Cardiac atrium fibroblast (primary cell): ENCODE measurements at places on chromosomes 3 and 15. TPM values are rescaled to one million over a fixed set of nuclear protein-coding genes. Genes with fewer than 3 reads are reported as not detected.

CSPG5 gene
- 0.90 TPM in 1 of 2 replicates, not detected in the other for total RNA-seq

CCDC12 gene
- total RNA-seq, result 11.7 and 31.1 TPM in 2 replicates

PLCH1 gene
- not detected in 2 replicates for total RNA-seq

TTC21A gene
- 0.90 and 1.8 TPM in 2 replicates for total RNA-seq

PLSCR2 gene
- total RNA-seq, result not detected in 2 replicates

PPIB gene
- 958 and 1,197 TPM in 2 replicates for total RNA-seq

PAQR9 gene
- total RNA-seq, result not detected in 2 replicates

BOC gene
- 5.2 and 10.4 TPM in 2 replicates for total RNA-seq

ITIH1 gene
- total RNA-seq, result not detected in 2 replicates

BHLHE40 gene
- 30.5 and 33.9 TPM in 2 replicates for total RNA-seq

EFCAB12 gene
- not detected in 2 replicates for total RNA-seq

GOLGA6L10 gene
- 0.49 TPM in 1 of 2 replicates, not detected in the other for total RNA-seq

GHSR gene
- total RNA-seq, result not detected in 2 replicates

SPTSSB gene
- not detected in 2 replicates for total RNA-seq

WDR6 gene
- total RNA-seq, result 63.9 and 67.6 TPM in 2 replicates

CACNA2D3 gene
- total RNA-seq, result 3.2 TPM in 2 replicates

RETNLB gene
- total RNA-seq, result not detected in 2 replicates

SPINT1 gene
- 0.36 and 0.81 TPM in 2 replicates for total RNA-seq

P2RY12 gene
- total RNA-seq, result not detected in 2 replicates

ISLR2 gene
- 0.16 TPM in 1 of 2 replicates, not detected in the other for total RNA-seq

C15orf61 gene
- total RNA-seq, result 0.54 and 1.6 TPM in 2 replicates

ALS2CL gene
- total RNA-seq, result 0.32 and 1.4 TPM in 2 replicates

ADAMTS9 gene
- total RNA-seq, result 9.7 and 28.2 TPM in 2 replicates

CAND2 gene
- under 0.01 and 0.49 TPM in 2 replicates for total RNA-seq

MYLK gene
- total RNA-seq, result 0.54 and 1.9 TPM in 2 replicates

TEX55 gene
- total RNA-seq, result not detected in 2 replicates

CTXN2 gene
- total RNA-seq, result not detected in 2 replicates

PLA2G4D gene
- total RNA-seq, result not detected in 2 replicates

NEK11 gene
- total RNA-seq, result 1.9 and 2.5 TPM in 2 replicates

TERC gene
- 198 and 340 TPM in 2 replicates for total RNA-seq

ACP3 gene
- 1.5 and 1.8 TPM in 2 replicates for total RNA-seq

PPP2R3A gene
- 11.5 and 12.3 TPM in 2 replicates for total RNA-seq

SLC22A13 gene
- not detected in 2 replicates for total RNA-seq

LRTM1 gene
- not detected in 2 replicates for total RNA-seq

HGD gene
- 4.1 and 5.2 TPM in 2 replicates for total RNA-seq

KBTBD13 gene
- not detected in 2 replicates for total RNA-seq

VGLL3 gene
- 74.9 and 76.0 TPM in 2 replicates for total RNA-seq

PPP1R14D gene
- not detected in 2 replicates for total RNA-seq

GABRB3 gene
- total RNA-seq, result 0.16 TPM in 1 of 2 replicates, not detected in the other

PDCD7 gene
- total RNA-seq, result 12.1 and 16.5 TPM in 2 replicates

CD200R1 gene
- total RNA-seq, result not detected in 2 replicates
